ENCODE measurements at places on chromosomes 5 and 9.

DNA sequence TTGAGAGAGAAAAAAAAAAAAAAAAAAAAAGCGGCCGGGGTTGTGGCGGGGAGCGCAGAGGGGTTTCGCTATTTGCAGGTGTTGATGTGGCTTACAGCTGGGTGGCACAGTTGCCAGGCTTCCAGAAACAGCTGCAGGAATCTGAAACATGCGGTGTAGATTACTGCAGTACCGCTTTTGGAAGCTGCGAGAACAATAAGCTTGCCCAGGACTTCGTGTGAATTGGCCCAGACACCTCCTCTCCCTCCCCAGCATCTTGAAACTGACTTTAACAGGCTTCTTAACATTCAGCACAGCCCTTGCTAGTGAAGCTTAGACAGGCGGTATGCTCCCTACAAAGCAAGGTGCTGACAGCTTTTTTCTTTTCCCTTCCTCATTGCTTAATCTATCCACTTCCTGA is 104.0 kb downstream of the ATP10B start:
- no peak for DNase-seq

DNA sequence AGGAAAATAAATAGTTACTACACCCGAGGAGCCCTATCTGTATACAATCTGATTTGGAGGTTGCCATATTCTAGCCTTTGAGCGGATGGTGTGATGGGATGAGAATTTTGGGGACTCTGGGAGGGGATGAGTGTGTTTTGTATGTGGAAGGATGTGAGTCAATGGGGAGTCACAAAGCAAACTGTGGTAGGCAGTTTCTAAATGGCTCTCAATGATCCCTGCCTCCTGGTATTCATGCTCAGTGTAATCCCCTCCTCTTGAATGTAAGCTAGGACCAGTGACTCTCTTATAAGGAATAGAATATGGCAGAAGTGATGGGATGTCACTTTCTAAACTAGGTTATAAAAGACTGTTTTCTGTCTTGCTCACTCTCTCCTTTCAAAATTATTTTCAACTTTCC is 205.7 kb upstream of the RIOK2 start:
- DNase-seq = no peak

DNA sequence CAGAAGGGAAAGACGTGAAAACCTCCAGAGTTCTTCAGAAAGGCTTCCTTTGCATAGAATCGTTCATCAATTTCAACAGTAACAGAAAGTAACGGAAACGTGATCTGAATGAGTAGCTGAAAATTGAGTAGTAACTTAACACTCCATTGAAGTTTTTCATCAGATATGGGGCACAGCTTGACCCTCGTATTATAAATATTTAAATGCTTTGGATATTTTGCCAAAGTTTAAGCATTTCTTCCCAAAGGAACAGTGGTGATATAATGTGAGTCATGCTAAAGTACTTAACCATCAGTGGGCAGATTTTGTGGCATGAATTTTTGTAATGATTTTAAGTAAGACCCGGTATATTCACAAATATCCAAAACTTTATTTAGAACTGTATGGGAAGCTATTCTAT is 67.4 kb upstream of the ADAMTS19 start:
- DNase-seq = no peak

- no peak for DNase-seq
Observed at GRCh38 chr5:123785162-123786071, 273.4 kb downstream of the CSNK1G3 start.

GRCh38 chr9:108534741-108535140 is 321.0 kb downstream of the ACTL7B start:
- no peak for DNase-seq

Measured in naive thymus-derived CD8-positive, alpha-beta T cell (primary cell).